ENCODE measurements at places on chromosomes 4 and X.

- no peak for DNase-seq
These were observed 130.0 kb downstream of the ZAR1 start for GRCh38 chr4:48620093-48620492.

- no peak for DNase-seq
These were observed 180.3 kb upstream of the HS3ST1 start for GRCh38 chr4:11608992-11609391.

GRCh38 chr4:138249132-138249531 lies 7.0 kb upstream of the SLC7A11 start:
- DNase-seq, result no peak

DNA sequence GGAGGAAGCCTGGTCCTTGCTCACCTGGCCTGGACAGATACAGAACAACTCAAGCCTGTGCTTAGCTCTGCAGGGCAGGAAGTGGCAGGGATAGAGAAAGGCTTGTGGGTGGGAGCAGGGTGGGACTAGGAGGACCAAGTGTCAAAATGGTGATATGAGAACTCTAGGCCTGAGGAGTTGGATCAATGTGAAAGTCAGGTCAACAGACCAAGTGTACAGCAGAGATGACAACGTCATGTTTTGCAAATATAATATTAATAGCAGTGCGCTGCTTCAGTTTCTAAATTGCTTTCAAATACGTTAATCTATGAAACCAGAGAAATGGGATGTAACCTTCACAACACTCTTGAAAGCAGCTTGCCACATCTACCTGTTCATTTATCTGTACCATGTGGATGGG lies 114.2 kb upstream of the MAP3K15 start:
- DNase-seq, result no peak

DNA sequence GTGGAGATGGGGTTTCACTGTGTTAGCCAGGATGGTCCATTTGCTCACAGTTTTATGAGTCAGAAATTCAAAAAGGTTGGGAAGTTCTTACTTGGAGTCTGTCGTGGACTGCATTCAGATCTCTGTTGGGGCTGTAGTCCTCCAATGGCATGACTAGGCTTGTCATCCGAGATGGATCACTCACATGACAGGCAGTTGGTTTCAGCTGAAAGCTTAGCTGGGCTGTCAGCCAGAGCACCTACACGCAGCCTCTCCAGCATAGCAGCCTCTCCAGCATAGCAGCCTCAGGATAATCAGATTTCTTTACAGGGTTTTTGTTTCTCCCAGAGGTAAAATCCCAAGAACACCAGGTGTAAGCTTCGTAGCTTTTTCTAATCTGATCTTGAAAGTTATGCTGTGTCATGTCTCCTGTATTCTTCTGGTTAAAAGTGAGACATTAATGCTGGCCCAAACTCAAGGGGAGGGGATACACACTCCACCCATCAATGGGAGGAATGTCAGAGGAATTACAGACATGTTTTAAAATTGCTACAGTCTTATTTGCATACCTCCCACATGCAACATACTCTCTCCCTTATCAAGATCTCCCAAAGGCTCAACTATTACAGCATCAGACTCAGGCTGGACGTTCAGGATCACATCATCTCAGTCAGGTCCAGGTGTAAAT lies 31.6 kb upstream of the SOD3 start:
- no peak for DNase-seq

DNA sequence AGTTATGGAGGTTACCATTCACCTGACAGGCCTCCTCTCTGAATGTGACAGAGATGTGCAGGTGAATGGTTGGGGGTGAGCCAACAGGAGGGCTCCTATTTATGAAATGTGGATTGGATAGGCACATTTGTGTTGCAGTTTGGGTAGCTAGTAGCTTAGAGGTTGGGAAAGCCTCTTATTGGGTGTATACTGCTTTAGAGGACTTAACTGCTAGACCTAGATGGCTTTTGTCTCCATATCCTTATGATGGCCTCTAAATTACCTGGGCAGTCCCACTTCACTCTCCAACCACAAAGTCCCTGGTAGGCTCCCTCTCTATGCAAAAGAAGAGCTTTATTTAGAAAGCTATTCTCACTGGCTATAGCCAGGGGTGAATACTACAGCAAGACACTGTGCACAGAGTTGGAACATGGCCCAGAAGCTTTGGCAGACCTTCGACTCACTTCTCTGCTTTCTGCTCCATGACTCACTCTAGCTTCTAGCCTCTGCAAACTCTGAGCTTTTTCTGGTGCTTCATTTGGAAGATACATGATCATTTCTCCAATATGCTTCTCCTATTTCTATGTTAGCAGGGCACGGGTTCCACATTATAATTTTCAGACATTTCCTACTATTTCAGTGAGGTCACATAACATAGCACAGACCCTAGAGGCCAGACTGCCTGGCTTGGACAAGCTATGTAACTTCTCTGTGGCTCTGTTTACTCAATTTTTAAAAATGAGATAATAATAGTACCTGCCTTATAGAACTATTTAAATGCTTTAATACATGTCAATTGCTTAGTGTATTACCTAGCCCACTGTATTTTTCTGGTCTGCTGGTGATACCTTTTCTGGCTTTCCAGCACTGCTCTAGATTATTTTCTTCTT lies 6.0 kb upstream of the VGLL1 start:
- DNase-seq, result no peak

DNA sequence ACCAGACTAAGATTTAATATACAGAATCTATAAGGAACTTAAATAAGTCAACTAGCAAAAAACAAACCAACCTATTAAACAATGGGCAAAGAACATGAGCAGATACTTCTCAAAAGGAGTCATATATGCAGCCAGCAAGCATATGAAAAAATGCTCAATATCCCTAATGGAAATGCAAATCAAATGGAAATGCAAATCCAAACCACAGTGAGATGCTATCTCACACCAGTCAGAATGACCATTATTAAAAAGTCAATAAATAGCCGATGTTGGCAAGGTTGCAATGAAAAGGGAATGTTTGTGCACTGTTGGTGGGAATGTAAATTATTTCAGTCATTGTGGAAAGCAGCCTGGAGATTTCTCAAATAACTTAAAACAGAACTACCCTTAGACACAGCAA lies 97.0 kb upstream of the SLC6A14 start:
- no peak for DNase-seq

- DNase-seq, result no peak
These were observed 107.9 kb downstream of the MMRN1 start for GRCh38 chr4:90002441-90003062.

GRCh38 chrX:47489507-47490275 lies 6.7 kb upstream of the ZNF41 start:
- DNase-seq, result no peak

DNA sequence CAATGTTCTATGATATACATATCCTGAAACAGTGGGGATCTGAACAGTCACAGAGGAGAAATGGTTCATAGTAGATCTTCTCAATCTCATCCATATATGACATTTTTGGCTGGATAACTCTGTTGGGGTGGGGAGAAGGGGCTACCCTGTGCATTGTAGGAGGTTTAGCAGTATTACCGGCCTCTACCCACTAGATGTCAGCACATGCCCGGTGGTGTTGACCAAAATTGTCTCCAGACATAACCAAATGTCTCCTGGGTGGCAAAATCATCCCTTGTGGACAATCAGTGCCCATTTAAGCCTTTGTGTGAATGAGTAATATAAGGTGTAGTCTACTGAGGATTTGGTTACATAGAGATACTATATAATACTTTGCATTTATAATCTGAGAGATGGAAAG lies 89.9 kb downstream of the PLS3 start:
- no peak for DNase-seq

DNA sequence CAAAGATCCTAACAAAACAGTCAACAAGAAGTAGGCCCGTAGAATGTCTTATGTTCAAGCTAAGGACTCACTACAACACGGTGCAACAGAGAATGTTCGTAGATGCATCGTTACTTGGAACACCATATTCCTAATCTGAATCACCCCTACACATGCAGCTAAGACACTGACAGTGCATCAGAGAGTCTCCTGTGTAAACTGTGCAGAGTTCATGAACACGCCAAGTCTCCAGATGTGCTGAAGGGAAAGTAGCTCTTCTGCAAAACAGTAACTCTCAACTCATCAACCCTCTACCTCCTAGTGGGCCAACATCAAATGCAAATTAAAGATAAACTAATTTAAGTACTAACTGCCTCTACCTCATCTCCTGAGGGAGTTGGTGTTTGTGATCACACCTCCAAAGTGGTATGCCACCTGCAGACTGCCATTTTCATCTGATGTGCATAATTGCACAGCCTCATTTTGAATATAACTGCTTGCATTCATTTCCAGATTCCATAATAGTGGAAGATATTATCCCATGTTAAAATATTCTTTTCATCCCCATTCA lies 73.5 kb downstream of the MOSPD2 start:
- DNase-seq, result no peak

DNA sequence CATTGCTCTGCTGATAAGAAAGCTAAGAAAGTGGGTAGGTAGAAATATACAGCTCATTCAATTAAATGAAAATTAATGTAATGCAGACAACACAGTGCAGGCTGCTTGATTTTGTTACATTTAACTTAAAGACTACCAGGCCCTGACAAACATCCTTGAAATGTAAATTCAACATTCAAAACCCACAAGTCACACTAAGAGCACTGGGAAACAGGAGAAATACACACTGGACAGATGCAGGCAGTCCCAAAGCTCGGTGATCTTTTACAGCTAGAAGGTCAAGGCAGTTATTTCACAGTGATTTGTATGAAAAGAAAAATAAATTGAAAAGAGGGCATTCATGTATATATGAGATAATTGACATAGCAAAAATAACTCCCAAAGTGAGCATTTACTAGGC lies 94.3 kb upstream of the PLAC1 start:
- DNase-seq, result no peak

DNA sequence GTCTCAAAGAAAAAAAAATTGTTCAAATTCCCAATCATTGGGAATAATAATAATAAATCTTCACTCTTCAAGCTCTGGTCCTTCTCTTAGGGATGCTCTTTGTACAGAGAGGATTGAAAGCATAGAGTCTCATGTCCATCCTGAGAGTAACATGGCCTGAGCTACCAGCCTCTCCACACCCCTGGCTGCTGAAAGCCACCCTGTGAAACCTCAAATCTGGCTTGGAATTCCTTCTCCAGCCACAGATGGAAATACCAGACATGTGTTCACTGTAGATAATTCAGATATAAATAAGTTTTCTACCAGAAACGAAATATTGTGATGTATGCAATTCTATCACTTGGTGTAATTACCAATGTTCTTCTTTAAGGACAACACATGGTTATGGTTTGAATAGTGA lies 140.6 kb downstream of the ARSF start:
- no peak for DNase-seq

- no peak for DNase-seq
These were observed 6.2 kb downstream of the ARFIP1 start for GRCh38 chr4:152785639-152786615.

GRCh38 chr4:46387956-46388355 lies 2.0 kb downstream of the GABRA2 start:
- DNase-seq, result no peak

DNA sequence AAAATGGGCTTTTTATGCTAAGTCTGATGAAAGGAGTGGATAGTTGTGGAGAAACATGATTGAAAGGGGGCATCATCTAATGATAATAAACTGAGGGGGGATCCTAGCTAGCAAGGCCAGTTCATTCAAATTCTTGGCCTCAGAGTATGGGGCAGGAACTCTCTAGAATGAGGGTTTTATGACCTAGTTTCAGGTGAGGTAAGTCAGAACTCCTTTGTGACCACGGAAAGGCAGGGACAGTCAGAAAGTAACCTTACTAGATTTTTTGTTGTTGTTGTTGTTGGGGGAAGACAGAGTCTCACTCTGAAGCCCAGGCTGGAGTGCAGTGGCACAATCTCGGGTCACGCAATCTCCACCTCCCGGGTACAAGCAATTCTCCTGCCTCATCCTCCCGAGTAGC lies 1.5 kb upstream of the PAQR3 start:
- no peak for DNase-seq

DNA sequence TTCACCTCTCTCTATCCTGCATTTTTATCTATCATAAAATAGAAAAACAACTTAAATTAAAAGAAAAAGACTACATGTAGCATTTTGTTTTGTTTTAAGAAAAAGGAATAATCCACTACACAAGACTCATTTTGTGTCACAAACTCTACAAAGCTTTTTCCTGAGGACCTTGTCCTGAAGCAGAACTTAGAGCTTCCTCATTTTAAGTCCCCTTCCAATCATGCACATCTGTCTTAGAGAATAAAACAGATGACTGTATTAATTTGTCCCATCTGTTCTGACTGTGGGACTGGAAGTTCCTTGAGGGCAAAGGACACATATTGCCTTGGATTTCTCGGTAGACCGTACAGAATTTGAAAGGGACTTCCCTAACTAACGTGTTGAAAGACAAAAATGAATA lies 218.5 kb downstream of the COL25A1 start:
- DNase-seq, result no peak

GRCh38 chr4:169098969-169099690 lies 89.1 kb upstream of the CBR4 start:
- no peak for DNase-seq

- DNase-seq, result no peak
These were observed 203.3 kb upstream of the JADE1 start for GRCh38 chr4:128606173-128606572.

All from CD4-positive, alpha-beta T cell treated with Interleukin-15 for 1 hour (primary cell).